ENCODE measurements at places on chromosomes 12 and 14. TPM values are rescaled to one million over a fixed set of nuclear protein-coding genes. Genes with fewer than 3 reads are reported as not detected.

PTPRQ gene
- total RNA-seq = 1.2 TPM

GRCh38 chr12:88658009-88658408 lies 77.7 kb upstream of the KITLG start:
- ATAC-seq = no peak

GRCh38 chr12:77003914-77004313 lies 61.5 kb downstream of the E2F7 start:
- no peak for ATAC-seq

DNA sequence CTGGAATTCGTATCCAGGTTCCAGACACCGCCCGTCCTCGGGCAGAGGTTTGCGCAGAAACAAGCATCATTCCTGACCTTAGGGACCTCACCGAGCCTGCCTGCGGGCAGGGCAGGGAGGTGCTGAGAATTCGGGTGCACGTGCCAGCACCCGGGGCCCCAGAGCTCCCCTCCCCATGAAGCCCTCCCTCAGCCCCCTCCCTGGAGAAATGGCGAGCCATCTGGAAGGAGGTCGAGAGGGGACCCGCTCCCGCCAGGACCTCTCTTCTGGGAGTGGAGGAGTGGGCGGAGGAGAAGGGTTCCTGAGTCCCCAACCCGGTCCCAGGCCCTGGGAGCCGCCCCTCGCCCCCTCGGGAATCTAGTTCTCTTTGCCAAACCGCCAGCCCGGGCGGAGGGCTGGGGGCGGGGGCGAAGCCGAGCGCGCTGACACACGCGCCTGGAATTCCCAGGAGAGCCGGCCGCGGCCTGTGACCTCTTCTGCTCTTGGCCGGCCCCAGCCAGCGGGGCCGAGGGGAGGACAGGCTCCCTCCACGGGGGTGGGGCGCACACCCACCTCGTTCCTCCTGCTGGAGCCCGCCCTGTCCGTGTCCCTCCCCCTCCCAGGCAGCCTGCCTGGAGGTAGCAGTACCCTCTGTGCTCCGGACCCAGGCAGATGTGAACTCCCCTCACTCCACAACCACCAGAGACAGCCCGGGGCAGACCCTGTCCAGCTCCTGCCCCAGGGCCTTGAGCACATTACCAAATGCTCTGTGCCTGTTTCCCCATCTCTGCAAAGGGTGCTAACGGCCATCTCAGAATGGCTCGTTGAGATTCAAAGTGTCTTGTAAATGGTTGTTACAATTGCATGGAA lies 23.0 kb upstream of the GPR132 start:
- ATAC-seq = peak; percentile 32

DNA sequence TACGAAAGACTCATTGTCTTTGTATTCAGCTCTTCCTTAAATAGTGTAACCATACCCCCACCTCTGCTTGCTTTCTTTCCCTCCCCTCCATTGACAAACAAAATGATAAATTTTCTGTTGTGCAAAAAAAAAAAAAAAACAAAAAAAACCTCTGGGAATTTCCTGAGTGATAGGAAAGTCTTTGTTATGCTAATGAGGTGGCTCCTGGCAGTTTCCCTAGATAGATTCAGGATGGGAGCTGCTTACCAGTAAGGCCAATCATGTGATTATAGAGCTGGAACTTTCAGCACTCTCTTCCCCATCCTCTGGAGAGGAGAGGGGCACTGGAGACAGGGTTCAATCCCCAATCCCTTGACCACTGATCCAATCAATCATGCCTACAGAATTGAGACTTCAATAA lies 120.5 kb downstream of the NUAK1 start:
- no peak for ATAC-seq

DNA sequence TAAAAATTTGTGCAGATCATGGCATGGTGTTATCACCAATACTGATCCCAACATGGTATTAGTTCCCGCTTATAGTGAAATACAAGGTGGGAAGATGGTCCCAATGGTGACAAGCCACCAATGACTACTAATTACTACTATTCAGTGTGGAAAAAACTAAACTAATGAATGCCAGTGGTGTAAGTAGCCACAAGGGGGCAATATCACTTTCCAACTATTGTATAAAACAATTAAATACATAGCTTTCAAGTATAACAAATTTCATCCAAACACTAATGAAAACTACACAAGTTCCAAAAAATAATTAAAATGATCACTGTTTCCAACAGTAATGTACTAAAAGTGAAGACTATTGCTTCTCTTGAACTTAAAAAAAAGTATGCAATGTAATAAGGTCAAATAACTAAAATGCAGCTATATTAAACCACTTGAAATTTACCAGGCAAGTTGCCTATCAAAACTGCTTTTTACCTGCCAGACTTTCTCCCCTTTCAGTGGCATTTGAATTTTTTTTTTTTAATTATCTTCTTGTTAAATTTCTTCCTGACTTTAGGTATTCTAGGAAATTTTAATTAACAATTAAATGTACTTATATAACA lies 58.0 kb downstream of the PAPLN start:
- ATAC-seq = no peak

DNA sequence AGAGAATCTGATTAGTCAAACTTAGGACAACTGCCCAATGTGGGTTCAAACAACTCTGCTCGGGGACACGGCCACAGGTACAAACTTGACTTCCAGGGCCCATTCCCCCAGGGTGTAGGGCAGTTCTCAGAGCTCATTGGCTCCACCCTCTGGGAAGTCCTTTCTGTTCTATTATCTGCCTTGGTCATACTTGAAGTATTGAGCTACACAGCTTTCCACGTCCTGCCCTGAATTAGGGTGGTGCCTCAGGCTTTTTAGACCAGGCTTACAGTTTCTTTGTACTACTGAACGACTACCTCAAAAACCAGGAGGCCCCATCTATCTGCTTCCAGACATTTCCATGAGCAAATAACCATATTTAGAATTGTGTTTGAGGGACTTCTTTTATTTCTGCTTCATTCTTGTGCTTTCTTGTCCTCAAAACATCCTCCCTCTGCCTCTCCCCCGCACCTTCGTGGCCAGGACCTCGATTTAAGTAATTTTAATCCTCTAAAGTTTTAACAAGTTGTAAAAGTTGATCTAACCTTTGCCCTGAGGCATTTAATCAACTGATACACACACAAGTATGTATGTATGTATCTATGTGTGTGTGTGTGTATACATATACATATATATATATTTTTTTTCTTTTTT lies 281.7 kb upstream of the AMIGO2 start:
- ATAC-seq = no peak

DNA sequence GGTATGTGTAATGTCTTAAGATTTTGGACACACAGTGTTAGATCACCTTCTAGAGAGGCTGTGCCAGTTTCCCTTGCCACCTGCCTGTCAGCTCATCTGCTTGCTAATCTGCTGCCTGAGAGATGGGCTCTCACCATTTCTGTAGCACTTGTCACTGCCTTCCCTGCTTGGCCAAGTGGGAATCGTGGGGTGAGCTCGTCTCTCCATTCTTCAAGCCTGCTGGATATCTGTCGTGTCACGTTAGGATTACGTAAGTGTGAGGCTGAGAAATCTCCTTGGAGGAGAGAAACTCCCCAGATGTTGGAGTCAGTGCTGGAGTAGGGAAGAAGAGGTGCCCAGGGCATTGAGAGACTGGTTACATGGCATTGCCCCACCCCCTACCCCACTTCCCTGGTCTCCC lies 8.6 kb upstream of the RPH3A start:
- no peak for ATAC-seq

All from gastroesophageal sphincter (tissue), 4 donors.